WTC11 (cell line): ENCODE measurements at places on chromosomes 12 and 14.

DNA sequence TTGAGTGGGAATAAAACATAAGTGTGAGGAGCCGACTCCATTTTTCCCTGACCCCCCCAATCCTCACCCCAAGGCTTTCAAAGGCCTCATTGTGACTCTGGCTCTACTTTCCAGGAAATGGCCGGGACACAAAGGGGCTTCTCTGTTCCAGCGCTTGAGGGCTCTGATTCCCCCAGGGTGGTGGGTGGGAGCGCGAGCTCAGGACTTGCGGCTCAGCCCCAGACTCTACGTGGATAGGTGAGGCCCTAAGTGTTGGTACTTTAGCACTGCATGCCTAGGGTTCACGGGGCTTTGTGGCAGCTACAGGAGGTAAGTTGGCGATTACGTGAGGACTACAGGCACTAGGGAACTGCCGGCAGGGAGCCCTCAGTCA, 553 bp downstream of the CNPY2 start:
- DNase-seq, result no peak

- no peak for DNase-seq
These were observed 234.9 kb upstream of the CAND1 start for GRCh38 chr12:67034110-67034879.

DNA sequence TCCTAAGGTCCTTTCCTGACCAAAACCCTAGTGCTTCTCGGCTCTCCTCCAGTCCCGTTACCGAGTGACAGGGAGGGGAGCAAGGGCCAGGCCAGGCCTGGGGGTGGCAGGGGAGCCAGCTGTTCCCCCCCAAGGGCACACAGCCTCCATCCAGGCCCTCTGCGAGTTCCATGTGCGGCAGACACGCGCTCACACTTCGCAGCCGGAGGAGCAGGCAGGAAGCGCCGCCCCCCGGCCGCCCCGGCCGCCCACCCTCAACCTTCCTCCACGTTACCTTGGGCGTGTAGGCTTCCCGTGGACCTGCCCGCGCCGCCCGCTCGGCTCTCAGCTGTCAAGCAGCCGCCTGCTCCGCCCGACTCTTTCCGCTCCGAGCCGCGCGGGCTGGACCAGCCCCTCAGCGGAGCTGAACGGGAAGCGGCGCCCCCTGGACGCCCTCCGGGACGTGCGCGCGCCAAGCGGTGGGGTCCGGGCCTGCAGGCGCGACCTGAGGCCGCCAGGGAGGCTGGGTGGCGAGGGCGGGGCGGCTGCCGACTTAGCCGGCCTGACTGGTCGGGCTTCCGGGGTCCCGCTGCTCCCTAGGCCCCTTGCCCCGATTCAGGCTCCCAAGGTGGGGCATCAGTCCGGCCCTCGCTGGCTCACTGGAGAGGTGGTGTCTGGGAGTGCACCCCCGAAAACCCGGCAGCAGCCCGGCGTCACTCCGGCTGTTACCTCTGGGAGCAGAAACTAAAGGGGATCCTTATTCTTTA, at the start of gene CRACR2A:
TSS of gene CRACR2A (minus strand) at position 369 of the 746 bp plus-strand sequence. CDS start 56,110 bp downstream, outside the sequence.
- DNase-seq, result peak; percentile 87

DNA sequence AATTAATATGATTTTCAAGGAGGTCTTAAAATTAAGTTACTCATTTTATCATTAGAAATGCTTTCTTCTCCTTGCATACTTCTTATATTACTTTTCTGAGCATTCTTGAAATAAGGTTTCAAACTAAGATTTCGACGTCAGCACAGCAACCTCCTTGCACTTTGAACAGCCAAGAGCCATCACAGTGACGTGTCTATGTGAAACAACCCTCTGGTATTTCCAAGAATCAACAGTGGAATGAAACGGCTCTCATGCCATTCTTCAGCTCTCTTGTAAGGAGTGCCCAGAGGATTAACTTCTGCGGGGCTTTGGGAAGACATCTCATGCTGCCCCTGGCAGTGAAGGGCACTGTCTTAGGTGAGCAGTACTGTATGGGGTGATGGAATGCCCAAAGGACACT, 109.2 kb downstream of the EFCAB11 start:
- DNase-seq, result no peak

GRCh38 chr12:14167005-14167628, 185.7 kb upstream of the GRIN2B start:
- DNase-seq, result peak; percentile 61

GRCh38 chr12:82721726-82722125, 35.0 kb downstream of the TMTC2 start:
- no peak for DNase-seq

DNA sequence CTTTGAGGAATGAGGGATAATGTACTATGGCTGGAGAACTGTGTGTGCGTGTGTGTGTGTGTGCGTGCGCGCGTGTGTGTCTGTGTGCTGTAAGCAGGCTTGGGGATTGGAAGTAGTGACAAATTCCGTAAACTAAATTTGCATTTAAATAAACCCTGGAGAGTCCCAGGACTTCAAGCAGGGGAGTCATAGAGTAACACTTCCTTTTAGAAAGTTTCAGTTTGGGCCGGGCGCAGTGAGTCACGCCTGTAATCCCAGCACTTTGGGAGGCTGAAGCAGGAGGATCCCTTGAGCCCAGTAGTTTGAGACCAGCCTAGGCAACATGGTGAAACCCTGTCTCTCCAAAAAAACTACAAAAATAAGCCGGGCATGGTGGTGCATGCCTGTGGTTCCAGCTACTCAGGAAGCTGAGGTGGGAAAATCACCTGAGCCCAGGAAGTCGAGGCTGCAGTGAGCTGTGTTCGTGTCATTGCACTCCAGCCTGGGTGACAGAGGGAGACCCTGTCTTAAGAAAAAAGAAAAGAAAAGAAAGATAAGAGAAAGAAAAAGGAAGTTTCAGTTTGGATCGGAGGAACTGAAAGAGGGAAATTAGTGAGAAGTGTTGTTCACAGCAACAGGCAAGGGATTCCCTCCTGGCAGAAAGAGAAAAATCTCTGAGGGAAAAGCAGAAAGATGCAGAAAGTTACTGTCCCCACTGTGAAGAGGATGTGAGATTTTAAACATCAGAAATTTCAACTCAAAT, 222.7 kb upstream of the SOX5 start:
- peak; percentile 49 for DNase-seq

- no peak for DNase-seq
These were observed 691.8 kb downstream of the BCL11B start for GRCh38 chr14:98580131-98580678.

GRCh38 chr14:79271122-79271521, 940.2 kb downstream of the DIO2 start:
- DNase-seq, result no peak

- no peak for DNase-seq
These were observed 147.0 kb upstream of the OR4E1 start for GRCh38 chr14:21820631-21821030.

DNA sequence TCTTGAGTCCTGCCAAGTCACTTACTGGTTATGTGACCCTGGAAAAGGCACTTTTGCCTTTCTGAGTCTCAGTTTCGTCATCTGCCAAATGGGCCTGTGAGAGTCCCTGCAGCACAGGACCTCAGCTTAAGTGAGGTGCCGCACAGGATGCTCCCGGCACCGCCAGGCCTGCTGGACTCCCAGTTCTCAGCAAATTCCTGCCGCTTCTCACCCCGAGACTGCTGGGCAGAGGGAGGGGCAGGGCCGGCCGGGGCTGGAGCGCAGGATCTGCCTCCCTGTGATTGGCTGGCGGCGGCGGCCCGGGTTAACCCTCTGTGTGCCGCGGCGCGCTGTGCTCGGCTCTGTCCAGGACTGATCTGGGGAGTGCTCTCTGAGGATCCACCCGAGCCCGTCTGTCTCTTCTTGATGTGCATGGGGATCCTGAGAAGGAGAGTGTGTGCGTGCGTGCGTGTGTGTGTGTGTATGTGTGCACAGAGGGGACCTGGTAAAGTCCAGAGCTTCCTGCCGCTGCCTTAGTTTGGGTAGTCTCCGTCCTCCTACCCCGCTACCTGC, 8.6 kb downstream of the SETD1B start:
- DNase-seq, result peak; percentile 86

DNA sequence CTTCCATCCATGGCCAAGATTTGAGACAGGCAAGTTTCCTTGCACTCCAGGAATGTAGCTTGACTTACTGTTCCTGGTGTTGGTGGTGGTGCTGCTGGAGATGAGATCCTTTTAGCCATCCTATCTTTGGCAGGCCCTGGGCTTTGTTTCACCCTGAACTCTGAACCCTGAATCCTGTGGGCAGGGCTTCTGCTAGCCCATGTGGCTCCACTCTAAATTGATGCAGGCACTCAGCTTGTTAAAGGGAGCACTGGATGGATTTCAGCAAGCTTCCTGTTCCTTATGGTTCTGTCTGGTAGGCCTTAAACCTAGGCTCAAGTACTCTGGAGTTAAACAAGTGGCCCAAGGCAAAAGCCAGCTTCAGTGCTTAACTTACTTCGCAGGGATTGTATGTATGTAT, 138.2 kb downstream of the RGS6 start:
- DNase-seq, result no peak

GRCh38 chr14:95487669-95488084, 28.8 kb downstream of the SYNE3 start:
- no peak for DNase-seq

DNA sequence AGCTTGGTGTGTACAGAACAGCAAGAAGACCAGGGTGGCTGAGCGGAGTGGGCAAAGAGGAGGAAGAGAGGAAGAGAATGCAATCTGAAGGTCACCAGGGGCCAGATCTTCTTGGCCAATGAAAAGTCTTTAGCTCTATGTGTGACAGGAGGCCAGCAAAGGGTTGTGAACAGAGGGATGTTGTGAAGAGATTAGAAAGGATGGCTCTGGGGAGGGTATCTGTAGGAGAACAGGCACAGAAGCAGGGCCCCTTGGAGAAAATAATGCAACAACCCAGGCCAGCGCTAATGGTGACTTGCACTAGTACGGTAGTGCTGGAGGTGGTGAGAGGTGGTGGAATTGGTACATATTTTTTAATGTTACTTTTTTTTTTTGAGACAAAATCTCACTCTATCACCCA, 97.2 kb downstream of the NT5DC3 start:
- no peak for DNase-seq
